ENCODE measurements at places on chromosomes 11 and 22. TPM values are rescaled to one million over a fixed set of nuclear protein-coding genes. Genes with fewer than 3 reads are reported as not detected.

ATL3 gene
- total RNA-seq, result 120 TPM

BCO2 gene
- 7.5 TPM for total RNA-seq

TEX54 gene
- total RNA-seq, result not detected

MYRF gene
- under 0.01 TPM for total RNA-seq

NECTIN1 gene
- 2.8 TPM for total RNA-seq

AIFM3 gene
- 1.3 TPM for total RNA-seq

RBM14 gene
- 16.2 TPM for total RNA-seq

MAPK11 gene
- total RNA-seq, result 5.1 TPM

ACAD8 gene
- 16.9 TPM for total RNA-seq

PRG3 gene
- total RNA-seq, result not detected

MYBPC3 gene
- not detected for total RNA-seq

GLB1L2 gene
- 0.18 TPM for total RNA-seq

SLC17A6 gene
- total RNA-seq, result not detected

HTR3B gene
- total RNA-seq, result not detected

DNAJB7 gene
- total RNA-seq, result not detected

OR51B5 gene
- total RNA-seq, result 0.18 TPM

OR6M1 gene
- not detected for total RNA-seq

OR52I2 gene
- not detected for total RNA-seq

OR8D1 gene
- not detected for total RNA-seq

CDKN1C gene
- total RNA-seq, result 37.0 TPM

XBP1 gene
- total RNA-seq, result 260 TPM

KRTAP5-11 gene
- total RNA-seq, result not detected

FXYD2 gene
- not detected for total RNA-seq

INS gene
- total RNA-seq, result not detected

SLC29A2 gene
- 0.14 TPM for total RNA-seq

MRGPRE gene
- not detected for total RNA-seq

GAL3ST1 gene
- total RNA-seq, result 0.18 TPM

SREBF2 gene
- total RNA-seq, result 39.5 TPM

FAM180B gene
- 0.09 TPM for total RNA-seq

HTATIP2 gene
- total RNA-seq, result 67.2 TPM

NEFH gene
- total RNA-seq, result 0.09 TPM

FREY1 gene
- total RNA-seq, result 1.00 TPM

DUSP8 gene
- under 0.01 TPM for total RNA-seq

SUSD2 gene
- 2.8 TPM for total RNA-seq

MAP4K2 gene
- 10.1 TPM for total RNA-seq

TRIM51 gene
- not detected for total RNA-seq

C11orf87 gene
- total RNA-seq, result not detected

NFAM1 gene
- total RNA-seq, result not detected

GUCY1A2 gene
- 0.28 TPM for total RNA-seq

KIF18A gene
- 2.6 TPM for total RNA-seq

TRPC6 gene
- 0.09 TPM for total RNA-seq

PLAAT5 gene
- 0.09 TPM for total RNA-seq

CNGA4 gene
- 0.09 TPM for total RNA-seq

GGTLC3 gene
- not detected for total RNA-seq

TBX1 gene
- total RNA-seq, result not detected

SCGB1D2 gene
- not detected for total RNA-seq

RTN3 gene
- total RNA-seq, result 54.5 TPM

F2 gene
- total RNA-seq, result 0.18 TPM

SMC1B gene
- total RNA-seq, result not detected

TMEM191C gene
- total RNA-seq, result 0.71 TPM

DEFB131B gene
- total RNA-seq, result not detected

KCNJ5 gene
- under 0.01 TPM for total RNA-seq

PHOX2A gene
- not detected for total RNA-seq

PTGDR2 gene
- total RNA-seq, result not detected

TTC17 gene
- 72.7 TPM for total RNA-seq

TMEM45B gene
- total RNA-seq, result not detected

OR52I1 gene
- total RNA-seq, result not detected

C11orf86 gene
- total RNA-seq, result 0.28 TPM

CDC42BPG gene
- total RNA-seq, result under 0.01 TPM

ENTHD1 gene
- not detected for total RNA-seq
